CD4-positive, alpha-beta T cell treated with Interleukin-15 for 1 hour (primary cell): ENCODE measurements at places on chromosomes 16 and 17.

- no peak for DNase-seq
Observed at GRCh38 chr17:46889519-46889918, 33.4 kb upstream of the GOSR2 start.

DNA sequence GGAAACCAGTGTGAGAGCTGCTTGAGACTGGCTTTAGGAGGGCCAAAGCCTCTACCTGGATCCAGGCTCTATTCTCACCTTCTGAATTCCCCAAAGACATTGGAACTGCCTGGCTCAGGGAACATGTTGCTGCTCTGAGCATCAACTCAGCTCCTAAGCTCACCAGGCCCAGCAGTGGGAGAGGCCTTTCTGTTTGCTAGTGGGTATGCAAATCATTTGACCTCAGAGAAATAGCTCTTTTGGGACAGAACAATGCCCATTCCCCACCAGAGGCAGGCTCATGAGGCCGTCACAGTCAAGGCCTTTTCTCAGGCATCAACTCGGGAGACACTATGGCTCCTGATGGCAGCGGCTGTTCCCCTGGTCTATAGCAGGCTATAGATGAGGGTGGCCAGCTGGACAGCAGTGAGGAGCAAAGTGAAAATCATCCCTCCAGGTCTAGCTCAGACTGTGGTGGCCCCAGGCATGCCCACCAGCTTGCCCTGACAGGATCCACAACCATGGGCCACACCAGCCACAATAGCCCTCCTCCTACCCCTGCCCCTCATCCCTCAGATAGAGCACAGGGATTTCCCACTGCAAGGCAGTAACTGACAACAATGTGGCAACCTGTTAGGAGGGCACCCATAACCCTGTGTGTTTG lies 30.4 kb upstream of the GFOD2 start:
- DNase-seq, result no peak

GRCh38 chr16:8826278-8826879 lies 28.7 kb downstream of the PMM2 start:
- DNase-seq, result no peak

DNA sequence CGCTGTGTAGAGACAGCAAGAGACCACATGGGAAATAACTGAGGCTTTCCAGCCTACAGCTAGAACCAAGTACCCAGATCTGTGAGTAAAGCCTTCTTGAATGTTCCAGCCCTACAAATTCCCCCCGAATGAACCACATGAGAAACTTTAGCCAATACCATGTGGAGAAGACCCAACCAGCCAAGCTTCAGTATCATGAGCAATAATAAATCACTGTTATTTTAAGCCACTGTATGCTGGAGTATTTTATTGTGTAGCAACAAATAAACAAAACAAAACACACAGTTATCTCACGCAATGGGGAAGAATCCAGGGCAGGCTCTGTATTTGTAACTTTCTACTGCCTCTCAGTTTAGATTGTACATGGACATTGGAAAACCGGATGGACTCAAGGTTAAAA lies 426.2 kb downstream of the CDH11 start:
- no peak for DNase-seq

- DNase-seq, result no peak
Observed at GRCh38 chr17:29825604-29826003, 104.4 kb downstream of the SSH2 start.

- DNase-seq, result peak; percentile 63
Observed at GRCh38 chr17:63834431-63835166, 7.1 kb upstream of the FTSJ3 start.
